Left kidney (tissue), 8 donors: ENCODE measurements at places on chromosomes 13 and 19. TPM values are rescaled to one million over a fixed set of nuclear protein-coding genes. Genes with fewer than 3 reads are reported as not detected.

- DNase-seq = no peak
Observed at GRCh38 chr19:50725218-50725910, 2.2 kb downstream of the CLEC11A start.

DNA sequence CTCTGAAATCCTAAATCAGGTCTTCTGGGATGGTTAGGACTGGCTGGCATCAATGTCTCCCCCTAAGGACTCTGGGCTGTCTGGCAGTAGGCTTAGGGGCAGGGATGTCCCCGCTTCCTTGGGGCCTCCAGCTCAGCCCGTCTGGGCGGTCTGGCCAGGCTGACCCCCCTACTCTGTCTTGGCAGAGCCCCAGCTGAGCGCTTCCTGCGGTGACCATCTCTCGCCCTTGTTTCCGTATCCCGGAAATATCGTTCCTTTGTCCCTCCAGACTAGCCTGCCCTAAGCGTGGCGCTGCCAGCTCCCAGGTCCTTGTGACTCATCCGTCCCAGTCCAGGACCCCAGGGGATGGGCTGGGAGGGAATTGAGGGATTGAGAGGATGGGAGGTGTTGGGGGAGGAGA is 11.3 kb downstream of the GTPBP3 start:
- no peak for DNase-seq

- DNase-seq = no peak
Observed at GRCh38 chr19:32677657-32678056, 2.0 kb downstream of the RGS9BP start.

The LRRC25 gene
- polyA plus RNA-seq = 0.52 TPM

- no peak for DNase-seq
Observed at GRCh38 chr13:106337096-106337850, 198.2 kb downstream of the EFNB2 start.
